Activated CD4-positive, alpha-beta T cell treated with anti-CD3 and anti-CD28 coated beads, Interleukin-2, amount 50 U/mL, for 48 hours (primary cell): ENCODE measurements at places on chromosomes 13 and 19.

DNA sequence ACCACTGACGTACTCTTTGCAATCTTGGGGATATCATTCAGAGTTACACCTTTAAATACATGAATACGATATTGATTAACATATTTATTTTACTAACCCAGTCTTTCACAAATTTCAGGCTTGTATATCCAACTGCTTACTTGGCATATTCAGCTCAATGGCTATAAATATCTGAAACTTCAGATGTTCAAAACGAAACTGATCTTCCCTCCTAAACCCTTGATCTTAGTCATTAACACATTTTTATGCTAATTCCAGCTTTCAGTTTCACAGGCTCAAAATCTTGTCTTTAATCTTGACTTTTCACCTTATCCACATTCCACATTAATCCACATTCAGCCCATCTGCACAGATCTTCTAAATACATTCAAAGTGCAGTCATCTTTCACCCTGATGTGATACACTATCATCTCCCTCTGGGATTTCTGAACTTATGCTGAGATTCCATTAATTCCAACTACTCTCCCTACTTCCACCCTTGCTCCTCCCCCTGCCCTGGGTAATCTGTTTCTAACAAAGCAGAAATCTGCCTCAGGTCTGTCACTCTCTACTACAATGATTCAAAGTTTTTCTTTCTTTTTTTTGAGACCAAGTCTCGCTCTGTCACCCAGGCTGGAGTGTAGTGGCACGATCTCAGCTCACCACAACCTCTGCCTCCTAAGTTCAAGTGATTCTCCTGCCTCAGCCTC lies 387.2 kb downstream of the GPC5 start:
- DNase-seq: no peak

GRCh38 chr19:39296055-39296645 lies at the start of gene IFNL1:
TSS of gene IFNL1 (plus strand) at chr19:39296407. CDS start at chr19:39296422, 15 bp downstream.
- DNase-seq: no peak

DNA sequence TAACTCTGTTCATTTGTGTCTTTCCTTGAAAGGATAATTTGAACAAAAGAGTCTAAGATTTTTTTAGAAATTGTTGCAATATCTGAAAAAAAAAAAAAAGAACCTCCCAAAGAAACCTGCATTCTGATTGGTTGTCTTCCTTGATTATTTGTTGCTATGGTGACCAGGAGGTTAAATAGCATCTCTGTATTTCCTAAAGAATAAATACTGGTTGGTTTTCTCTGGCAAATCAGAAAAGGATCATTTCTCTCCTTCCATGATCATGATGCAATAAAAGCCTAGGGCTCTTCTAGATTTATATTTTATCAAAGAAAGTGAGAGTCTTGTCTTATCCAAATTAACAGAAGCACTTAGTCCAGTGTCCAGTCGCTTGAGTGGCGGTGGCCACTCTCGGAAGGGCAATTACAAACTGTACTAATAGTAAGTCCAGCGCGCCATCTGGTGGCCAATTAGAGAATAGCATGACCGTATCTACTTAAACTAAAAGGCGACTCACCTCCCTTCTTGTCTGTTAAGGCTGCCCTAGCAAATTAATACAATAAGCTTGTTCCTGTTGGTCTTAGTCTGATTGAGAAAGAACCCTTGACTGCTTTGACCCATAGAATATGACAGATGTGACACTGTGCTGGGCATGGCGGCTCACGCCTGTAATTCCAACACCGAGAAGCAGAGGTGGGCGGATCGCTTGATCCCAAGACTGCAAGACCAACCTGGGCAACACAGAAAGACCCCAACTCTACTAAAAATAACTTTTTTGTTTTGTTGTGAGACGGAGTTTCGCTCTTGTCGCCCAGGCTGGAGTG lies 47.0 kb upstream of the PNMA8B start:
- peak; percentile 88 for DNase-seq

DNA sequence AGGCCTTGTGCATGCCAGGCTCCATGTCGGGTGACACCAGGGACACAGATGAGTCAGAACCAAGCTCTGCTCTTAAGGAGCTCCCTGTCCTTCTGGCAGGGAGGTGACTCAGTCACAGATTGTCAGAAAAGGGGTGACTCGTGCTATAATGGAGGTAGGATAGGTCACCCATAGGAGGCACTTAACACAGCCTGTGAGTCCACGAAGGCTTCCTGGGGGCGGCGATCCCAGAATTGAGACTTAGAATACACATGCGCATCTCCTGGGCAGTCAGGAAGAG lies 19.6 kb downstream of the FUZ start:
- peak; percentile 29 for DNase-seq

- DNase-seq: no peak
Observed at GRCh38 chr13:77749344-77749880, 51.9 kb downstream of the SLAIN1 start.

GRCh38 chr13:72437458-72437857 lies 290.0 kb downstream of the MZT1 start:
- no peak for DNase-seq

GRCh38 chr19:40813182-40813581 lies 14.2 kb downstream of the EGLN2 start:
- no peak for DNase-seq

DNA sequence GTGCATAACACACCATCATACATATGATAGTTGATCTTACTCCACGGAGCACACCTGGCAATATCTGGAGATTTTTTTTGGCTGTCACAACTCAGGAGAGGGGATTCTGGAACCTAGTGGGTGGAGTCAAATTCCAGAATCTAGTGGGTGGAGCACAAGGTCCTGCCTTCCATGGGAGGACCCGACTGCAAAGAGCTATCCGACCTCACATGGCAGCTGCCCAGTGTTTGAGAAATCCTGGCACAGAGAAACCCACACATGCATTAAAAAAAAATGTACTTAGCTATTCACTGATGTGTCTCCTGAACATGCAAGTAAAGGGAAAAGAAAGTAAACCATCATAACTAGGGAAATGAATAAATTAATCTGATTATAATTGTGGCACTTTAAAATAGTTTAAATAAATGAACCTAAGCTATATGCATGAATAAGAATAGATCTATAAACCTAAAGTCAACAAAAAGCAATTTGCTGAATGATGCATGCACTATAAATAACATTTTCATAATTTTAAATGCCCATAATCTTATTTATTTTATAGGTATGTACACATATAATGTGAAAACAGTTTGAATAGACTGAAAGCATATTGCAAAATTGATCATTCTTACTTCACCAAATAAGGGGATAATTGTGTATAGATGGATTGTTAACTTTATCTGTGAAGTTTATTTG lies 300.3 kb downstream of the MYO16 start:
- no peak for DNase-seq

GRCh38 chr13:42453091-42453645 lies 120.8 kb upstream of the TNFSF11 start:
- no peak for DNase-seq

DNA sequence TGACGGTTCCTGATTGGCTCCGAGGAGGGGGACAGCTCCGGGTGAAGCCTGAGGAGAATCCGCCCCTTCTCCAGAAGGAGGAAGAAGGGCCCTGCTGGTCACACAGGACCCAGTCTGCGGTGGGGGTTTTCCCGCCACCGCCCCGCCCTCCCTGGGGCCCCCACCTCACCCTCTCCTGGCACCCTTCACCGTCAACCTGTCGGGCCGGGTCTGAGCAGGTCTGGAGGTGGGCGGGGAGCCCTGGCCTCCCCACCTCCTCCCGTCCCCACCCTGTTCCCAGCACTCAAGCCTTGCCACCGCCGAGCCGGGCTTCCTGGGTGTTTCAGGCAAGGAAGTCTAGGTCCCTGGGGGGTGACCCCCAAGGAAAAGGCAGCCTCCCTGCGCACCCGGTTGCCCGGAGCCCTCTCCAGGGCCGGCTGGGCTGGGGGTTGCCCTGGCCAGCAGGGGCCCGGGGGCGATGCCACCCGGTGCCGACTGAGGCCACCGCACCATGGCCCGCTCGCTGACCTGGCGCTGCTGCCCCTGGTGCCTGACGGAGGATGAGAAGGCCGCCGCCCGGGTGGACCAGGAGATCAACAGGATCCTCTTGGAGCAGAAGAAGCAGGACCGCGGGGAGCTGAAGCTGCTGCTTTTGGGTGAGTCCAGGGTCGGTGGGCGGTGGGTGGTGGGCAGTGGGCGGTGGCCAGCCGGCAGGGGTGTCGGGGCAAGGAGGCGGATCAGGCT lies at the start of gene GNA15:
TSS of gene GNA15 (plus strand) at position 73 of the 723 bp plus-strand sequence. CDS start at position 491, 418 bp downstream.
- DNase-seq: peak; percentile 66

- DNase-seq: no peak
Observed at GRCh38 chr13:75637181-75637750, 1.1 kb downstream of the LMO7 start.

GRCh38 chr19:6467384-6467783 lies 3.3 kb downstream of the CRB3 start:
- no peak for DNase-seq

- DNase-seq: no peak
Observed at GRCh38 chr13:51346397-51346796, 6.9 kb downstream of the SERPINE3 start.

DNA sequence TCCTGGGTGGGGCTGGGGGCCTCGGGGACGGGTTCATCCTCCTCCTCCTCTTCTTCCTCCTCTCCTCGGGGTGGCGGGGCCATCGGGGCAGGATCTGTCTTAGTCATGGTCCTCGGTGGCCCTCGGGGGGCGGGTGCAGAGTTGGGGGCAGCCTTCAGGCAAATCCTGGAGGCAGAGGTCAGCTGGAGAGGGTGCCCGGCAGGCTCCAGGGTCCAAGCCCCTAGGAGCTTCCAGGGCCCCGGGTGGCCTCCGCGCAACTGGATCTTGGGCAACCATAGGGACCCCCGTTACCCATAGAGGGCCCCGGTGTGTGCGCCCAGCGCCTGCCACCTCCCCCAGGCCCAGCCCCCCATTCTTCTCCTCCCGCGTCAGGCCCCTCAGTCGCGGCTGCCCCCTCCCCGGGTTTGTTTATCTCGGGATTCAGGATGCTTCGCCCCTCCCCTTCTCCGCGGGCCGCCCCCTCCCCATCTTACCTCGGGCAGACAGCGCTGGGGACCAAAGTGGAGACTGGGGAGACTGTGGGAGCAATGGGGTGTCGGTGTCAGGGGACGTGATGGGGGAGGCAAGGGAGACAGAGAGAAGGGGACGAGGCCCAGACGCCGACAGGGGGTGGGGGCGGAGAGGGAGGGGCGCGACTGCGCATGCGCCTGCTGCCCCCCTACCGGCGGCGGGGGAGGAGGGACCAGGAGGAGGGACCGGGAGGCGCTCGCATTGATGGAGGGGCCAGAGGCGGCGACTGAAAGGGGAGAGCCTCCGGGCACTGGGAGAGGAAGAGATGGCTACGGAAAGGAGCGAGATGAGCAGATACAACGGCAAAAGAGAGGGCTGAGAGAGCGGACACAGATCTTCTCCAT lies at the start of gene CLIP3:
TSS of gene CLIP3 (minus strand) at position 623 of the 854 bp plus-strand sequence. CDS start at position 107, 516 bp downstream.
- no peak for DNase-seq

DNA sequence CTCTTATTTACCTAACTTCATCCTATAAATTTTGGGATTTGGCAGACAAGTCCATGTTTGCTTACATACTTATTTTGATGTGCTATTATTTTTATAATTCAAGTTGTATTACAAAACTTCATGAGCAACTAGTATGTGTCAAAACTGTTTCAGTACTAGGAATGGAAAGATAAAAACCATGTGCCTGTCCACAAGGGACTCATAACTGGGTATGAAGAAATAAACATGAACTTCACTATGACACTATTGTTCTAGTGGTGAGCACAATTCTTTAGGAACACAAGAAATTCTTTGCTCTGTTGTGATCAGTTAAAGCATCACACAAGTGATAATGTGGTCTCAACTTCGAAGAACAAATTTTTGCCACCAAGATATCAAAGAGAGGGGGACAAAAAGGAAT lies 97.5 kb upstream of the FBXL3 start:
- no peak for DNase-seq

DNA sequence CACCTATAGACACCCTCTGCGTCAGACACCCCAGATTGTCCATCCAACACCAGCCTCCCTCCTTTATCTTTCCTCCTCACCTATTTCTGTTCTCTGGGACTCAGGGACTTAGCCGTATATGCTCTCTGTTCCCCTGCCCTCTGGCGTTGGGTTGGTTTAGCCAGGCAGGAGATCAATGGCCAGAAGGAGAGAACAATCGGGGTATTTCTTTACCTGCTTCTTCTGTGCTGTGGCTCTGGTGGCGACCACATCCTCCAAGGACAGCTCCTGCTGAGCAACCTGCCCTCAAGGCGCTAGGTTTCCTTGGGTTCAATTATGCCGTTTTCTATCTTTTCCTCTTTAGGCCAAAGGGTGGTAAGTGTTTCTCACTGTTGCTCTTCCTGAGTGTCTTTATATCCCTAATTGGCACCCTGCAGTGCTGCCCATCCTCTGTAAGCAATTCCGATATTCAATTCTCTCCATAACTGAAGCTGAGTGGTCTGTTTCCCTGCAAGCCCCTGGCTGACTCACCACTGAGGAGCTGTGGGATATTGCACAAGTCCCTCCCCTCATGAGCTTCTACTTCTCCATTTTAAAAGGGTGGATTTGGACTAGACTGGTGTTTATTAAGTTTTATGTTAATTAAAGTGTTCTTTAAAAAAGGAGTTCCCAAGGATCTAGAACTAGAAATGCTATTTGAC lies 63.7 kb upstream of the TMTC4 start:
- no peak for DNase-seq

- peak; percentile 42 for DNase-seq
Observed at GRCh38 chr19:50639121-50640112, at the start of gene SYT3. TSS of gene SYT3 (minus strand) at chr19:50639881. CDS start at chr19:50637411, 2,470 bp downstream.

- no peak for DNase-seq
Observed at GRCh38 chr19:1472231-1473084, 6.6 kb downstream of the C19orf25 start.

DNA sequence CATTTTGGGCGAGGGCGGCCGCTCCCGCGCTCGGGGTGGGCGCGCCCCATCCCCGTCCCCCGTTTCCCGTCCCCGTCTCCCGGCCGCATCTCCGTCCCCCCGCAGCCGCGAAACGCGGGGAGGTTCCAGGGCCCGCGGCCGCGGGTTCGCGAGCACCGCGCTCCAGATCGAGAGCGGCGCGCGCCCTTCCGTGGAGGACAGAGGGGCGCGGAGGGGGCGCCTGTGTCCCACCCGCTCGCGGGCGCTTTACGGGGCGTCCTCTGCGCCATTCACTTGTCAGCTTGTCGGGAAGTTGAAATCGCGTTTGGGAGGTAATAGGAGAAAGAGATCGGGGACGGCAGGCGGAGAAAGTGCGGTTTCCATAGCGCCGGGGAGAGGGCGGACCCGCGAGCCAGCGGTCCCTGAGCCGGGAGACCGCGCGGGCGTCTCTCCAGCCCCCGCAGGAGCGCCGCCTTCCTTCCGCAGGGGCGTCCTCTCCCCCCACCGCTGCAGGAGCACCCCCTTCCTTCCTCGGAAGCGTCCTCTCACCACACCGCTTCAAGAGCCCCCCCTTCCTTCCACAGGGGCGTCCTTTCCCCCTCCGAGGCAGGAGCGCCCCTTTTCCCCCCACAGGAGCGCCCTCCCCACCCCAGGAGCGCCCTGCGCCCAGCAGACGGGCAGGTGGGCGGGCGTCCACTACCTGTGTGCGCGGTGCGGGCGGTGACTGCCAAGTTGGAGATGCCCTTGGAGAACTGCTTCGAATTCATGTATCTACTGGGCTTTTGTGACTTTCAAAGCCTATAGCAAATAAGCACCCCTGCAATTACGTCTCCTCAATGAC lies 962 bp upstream of the IRS2 start:
- peak; percentile 31 for DNase-seq

DNA sequence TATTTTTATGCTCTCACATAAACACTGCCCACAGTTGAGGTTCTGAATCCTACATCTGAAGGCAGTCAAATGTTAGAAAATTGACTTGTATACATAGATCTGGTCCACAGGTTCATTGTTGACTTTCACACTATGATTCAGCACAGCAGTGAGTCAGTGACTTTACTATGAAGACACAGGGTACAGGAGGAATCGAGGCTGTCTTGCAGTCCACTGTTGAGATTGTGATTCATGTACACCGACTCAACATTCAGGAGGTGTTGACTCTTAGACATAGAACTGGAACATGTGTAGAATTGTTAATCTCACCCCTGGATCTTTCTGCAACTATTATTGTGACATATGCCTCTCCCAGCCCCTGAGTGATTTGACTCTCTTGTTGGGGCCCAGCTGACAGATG lies 74.3 kb upstream of the ZNF43 start:
- no peak for DNase-seq
